ENCODE measurements at places on chromosomes 13 and 19. TPM values are rescaled to one million over a fixed set of nuclear protein-coding genes. Genes with fewer than 3 reads are reported as not detected.

DNA sequence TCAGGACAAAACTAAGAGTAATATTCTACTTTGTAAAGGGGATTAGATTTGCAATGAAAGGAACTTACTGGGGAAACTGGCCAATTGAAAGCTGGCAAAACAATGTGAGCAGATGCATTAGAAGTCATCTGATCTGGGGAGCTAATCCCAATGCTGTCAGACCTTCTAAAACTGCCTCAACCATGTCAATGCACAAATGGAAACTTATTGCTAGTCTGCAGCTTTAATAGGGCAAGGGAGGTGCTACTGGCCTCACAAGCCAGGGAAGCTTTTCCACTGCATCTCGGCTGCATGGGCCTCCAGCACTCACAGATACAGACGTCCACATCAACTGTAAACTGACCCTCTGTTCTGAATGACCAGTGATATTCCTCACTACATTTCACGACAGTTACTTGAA is 154.2 kb downstream of the LHFPL6 start:
- peaks cover 13% of the 10 kb centered on the region for H3K4me1 ChIP-seq
- no peak overlapping the region for H3K27ac ChIP-seq
- no peak for DNase-seq
- H3K27me3 ChIP-seq: no peaks in the 10 kb centered on the region
- H3K36me3 ChIP-seq: no peaks in the 10 kb centered on the region

The P2RY11 gene
- polyA plus RNA-seq: 29.7 TPM

DNA sequence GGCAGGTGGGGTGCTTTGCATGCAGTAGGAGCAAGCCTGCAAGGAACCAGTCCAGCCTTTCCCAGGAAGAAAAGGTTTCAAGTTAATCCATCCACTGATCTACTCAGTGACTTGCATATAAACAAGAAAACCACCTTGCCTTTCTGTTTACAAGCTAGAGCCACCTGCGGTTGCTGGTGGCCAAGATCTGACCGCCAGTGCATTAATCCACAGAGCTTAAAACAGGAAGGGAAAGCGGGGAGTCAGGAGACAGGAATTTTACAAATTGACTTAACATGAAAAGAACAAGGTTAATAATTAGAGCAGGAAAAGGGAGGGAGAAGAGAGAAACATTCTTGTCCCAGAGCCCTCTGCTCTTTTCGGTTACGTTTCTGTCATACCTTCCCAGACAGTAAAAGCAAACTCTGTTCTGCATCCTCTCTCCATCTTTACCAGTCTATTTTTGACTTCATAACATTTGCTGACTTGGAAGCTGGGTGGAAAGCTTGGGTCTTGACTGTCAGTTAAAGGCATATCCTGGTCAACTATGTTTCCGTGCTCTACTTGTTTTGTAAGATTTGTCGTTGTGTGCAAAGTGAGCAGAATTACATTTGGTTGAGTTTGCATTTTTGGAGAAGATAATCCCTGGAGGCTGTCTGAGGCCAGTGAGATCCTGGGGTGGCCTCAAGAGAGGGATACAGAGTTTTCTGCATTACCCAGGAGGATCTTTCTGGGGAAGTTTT is 760.6 kb downstream of the EFNB2 start:
- H3K27ac ChIP-seq: no peak overlapping the region
- no peaks in the 10 kb centered on the region for H3K27me3 ChIP-seq
- H3K4me3 ChIP-seq: no peak overlapping the region
- DNase-seq: no peak
- H3K4me1 ChIP-seq: no peaks in the 10 kb centered on the region
- H3K36me3 ChIP-seq: no peaks in the 10 kb centered on the region

GRCh38 chr19:6947745-6948144 is 60.4 kb downstream of the ADGRE1 start:
- H3K27ac ChIP-seq: no peak overlapping the region
- no peaks in the 10 kb centered on the region for H3K27me3 ChIP-seq
- H3K4me1 ChIP-seq: no peaks in the 10 kb centered on the region
- H3K4me3 ChIP-seq: no peak overlapping the region

The PCDH8 gene
- not detected for polyA plus RNA-seq

DNA sequence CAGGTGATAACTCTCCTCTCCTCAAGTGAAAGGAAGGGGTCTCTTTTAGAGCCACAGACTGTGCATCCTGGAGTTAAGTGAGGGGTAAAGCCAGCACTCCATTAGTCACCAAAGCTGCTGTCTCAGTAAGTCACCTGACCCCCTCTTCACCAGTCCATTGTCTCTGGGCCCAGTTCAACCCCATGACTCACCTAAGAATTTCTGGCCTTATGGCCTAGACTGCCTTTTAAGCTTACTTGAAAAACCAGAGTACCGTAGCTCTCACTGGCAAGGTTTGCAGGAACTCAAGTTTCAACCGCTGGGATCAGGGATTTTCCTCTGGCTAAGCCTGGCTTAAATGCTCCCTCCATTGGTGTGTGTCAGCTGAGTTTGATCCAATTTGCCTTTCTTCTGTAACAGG is 23.4 kb upstream of the EID2 start:
- H3K4me1 ChIP-seq: peaks cover 6% of the 10 kb centered on the region
- H3K4me3 ChIP-seq: no peak overlapping the region
- H3K27me3 ChIP-seq: no peaks in the 10 kb centered on the region
- no peak overlapping the region for H3K27ac ChIP-seq

GRCh38 chr19:12785431-12786031 is 5.8 kb upstream of the JUNB start:
- no peak overlapping the region for H3K4me3 ChIP-seq
- H3K4me1 ChIP-seq: peaks cover 75% of the 10 kb centered on the region
- H3K36me3 ChIP-seq: no peaks in the 10 kb centered on the region
- peak; percentile 71 for DNase-seq

The C13orf42 gene
- not detected for polyA plus RNA-seq

GRCh38 chr13:88464851-88465250 is 793.7 kb downstream of the SLITRK5 start:
- no peak overlapping the region for H3K4me3 ChIP-seq
- DNase-seq: no peak
- H3K36me3 ChIP-seq: no peaks in the 10 kb centered on the region
- H3K4me1 ChIP-seq: peaks cover 8% of the 10 kb centered on the region

DNA sequence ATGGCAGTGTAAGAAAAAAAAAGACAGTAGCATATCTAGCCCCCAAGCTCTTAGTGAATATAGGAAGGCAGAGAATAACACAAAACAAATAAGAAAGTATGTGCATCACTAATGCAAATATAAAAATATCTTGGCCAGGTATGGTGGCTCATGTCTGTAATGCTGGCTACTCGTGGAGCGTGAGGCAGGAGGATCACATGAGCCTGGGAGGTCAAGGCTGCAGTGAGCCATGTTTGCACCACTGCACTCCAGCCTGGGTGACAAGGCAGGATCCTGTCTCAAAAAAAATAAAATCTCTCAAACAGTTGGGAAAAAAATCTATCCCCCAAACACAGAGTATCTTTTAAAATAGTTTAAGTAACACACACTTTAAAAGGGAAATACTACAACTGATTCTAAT is 17.4 kb downstream of the SPART start:
- no peak overlapping the region for H3K4me3 ChIP-seq
- H3K4me1 ChIP-seq: no peaks in the 10 kb centered on the region
- H3K36me3 ChIP-seq: no peaks in the 10 kb centered on the region
- no peak overlapping the region for H3K27ac ChIP-seq
- H3K27me3 ChIP-seq: no peaks in the 10 kb centered on the region

GRCh38 chr19:9741476-9742171 is 26.9 kb downstream of the ZNF846 start:
- DNase-seq: no peak
- H3K4me1 ChIP-seq: no peaks in the 10 kb centered on the region
- H3K4me3 ChIP-seq: no peak overlapping the region

DNA sequence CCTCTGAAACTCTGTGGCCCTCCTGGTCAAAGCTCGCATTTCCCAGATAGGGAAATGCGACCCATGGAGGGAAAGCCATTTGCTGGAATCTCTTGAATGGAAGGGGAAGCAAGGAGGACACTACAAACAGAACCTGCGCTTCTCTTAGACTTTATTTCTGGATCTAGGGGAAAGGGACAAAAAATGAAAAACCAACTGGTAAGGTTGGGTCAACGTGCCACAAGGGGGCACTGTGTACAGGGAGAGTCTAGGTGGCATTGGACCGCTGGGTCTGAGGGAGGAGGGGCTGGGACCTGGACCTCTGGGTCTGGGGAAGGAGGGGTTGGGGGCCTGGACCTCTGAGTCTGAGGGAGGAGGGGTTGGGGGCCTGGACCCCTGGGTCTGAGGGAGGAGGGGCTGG is 5.0 kb downstream of the KLK4 start:
- H3K4me1 ChIP-seq: peaks cover 10% of the 10 kb centered on the region
- H3K36me3 ChIP-seq: no peaks in the 10 kb centered on the region
- peaks cover 25% of the 10 kb centered on the region for H3K27me3 ChIP-seq
- no peak overlapping the region for H3K4me3 ChIP-seq

GRCh38 chr19:32368787-32369186 is 23.4 kb downstream of the ZNF507 start:
- peaks cover 85% of the 10 kb centered on the region for H3K36me3 ChIP-seq
- no peak for DNase-seq
- H3K4me3 ChIP-seq: no peak overlapping the region
- no peaks in the 10 kb centered on the region for H3K4me1 ChIP-seq
- no peaks in the 10 kb centered on the region for H3K27me3 ChIP-seq
- no peak overlapping the region for H3K27ac ChIP-seq

The GRIK5 gene
- polyA plus RNA-seq: 0.09 TPM

DNA sequence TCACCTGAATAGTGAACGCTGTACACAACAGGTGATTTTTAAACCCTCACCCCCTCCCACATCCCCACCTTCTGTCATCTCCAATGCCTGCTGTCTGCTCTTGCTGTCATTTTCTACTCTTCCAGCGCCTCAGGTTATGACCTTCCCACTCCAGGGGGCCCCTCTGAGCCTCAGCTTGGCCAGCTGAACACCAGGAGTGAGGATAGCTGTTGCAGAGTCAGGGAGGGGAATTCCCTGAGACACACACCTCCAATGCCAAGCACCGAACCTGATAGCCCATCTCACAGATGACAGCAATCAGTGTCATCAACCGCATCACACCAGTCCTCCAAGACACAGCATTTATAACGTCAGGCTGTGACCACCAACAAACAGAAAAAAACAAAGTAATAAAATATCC is 193.5 kb downstream of the ZNF536 start:
- no peaks in the 10 kb centered on the region for H3K4me1 ChIP-seq
- no peak for DNase-seq
- no peaks in the 10 kb centered on the region for H3K27me3 ChIP-seq
- no peak overlapping the region for H3K27ac ChIP-seq
- no peak overlapping the region for H3K4me3 ChIP-seq

GRCh38 chr19:15195371-15196334 is 5.1 kb downstream of the NOTCH3 start:
- H3K4me3 ChIP-seq: no peak overlapping the region
- H3K36me3 ChIP-seq: no peaks in the 10 kb centered on the region
- peaks cover 4% of the 10 kb centered on the region for H3K27me3 ChIP-seq
- peaks cover 28% of the 10 kb centered on the region for H3K4me1 ChIP-seq
- no peak overlapping the region for H3K27ac ChIP-seq

DNA sequence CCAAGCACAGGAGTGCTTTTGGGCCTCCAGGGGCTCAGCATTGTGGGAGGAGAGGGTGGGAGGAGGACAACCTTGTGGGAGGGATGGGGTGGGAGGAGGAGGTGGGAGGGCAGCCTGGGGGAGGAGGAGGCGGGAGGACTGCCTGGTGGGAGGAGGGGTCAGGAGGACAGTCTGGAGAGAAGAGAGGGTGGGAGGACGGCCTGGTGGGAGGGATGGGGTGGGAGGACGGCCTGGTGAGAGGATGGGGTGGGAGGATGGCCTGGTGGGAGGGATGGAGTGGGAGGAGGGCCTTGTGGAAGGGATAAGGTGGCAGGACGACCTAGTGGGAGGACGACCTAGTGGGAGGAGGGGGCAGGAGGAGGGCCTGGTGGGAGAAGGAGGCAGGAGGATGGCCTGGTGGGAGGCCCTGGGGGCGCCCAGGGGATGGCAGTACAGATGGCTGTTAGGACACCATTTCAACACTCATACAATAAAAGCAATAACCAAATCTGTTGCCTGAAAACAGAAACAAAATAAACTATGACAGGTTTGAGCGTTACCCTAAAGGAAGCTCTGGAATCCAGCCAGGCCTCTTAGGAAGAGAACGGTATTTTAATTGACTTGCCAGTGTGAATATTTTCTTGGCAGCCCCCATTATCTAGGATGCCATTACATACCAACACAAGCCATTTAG is 63.7 kb downstream of the CRYL1 start:
- no peaks in the 10 kb centered on the region for H3K4me1 ChIP-seq
- DNase-seq: no peak
- H3K4me3 ChIP-seq: no peak overlapping the region
- H3K36me3 ChIP-seq: no peaks in the 10 kb centered on the region

Data from B cell (primary cell).